ENCODE measurements at places on chromosomes 5 and 9.

- H3K27me3 ChIP-seq, result no peaks in the 10 kb centered on the region
- H3K36me3 ChIP-seq, result no peaks in the 10 kb centered on the region
Observed at GRCh38 chr5:126359884-126360283, 63.3 kb upstream of the GRAMD2B start.

DNA sequence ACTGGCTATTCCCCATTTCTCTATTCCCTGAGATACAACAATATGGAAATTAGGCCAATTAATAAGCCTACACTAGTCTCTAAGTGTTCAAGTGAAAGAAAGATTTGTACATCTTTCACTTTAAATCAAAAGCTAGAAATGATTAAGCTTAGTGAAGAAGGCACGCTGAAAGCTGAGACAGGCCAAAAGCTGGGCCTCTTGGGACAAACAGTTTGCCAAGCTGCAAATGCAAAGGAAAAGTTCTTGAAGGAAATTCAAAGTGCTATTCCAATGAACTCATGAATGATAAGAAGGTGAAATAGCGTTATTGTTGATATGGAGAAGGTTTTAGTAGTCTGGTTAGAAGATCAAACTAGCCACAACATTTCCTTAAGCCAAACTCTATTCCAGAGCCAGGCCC lies 256.2 kb downstream of the ZSWIM6 start:
- no peaks in the 10 kb centered on the region for H3K27me3 ChIP-seq
- no peak for DNase-seq
- no peaks in the 10 kb centered on the region for H3K4me1 ChIP-seq
- no peak overlapping the region for H3K4me3 ChIP-seq
- H3K27ac ChIP-seq, result no peak overlapping the region
- no peaks in the 10 kb centered on the region for H3K36me3 ChIP-seq

GRCh38 chr5:145130996-145131395 lies 704.1 kb downstream of the PRELID2 start:
- H3K27ac ChIP-seq, result no peak overlapping the region
- no peaks in the 10 kb centered on the region for H3K27me3 ChIP-seq
- H3K4me1 ChIP-seq, result no peaks in the 10 kb centered on the region

DNA sequence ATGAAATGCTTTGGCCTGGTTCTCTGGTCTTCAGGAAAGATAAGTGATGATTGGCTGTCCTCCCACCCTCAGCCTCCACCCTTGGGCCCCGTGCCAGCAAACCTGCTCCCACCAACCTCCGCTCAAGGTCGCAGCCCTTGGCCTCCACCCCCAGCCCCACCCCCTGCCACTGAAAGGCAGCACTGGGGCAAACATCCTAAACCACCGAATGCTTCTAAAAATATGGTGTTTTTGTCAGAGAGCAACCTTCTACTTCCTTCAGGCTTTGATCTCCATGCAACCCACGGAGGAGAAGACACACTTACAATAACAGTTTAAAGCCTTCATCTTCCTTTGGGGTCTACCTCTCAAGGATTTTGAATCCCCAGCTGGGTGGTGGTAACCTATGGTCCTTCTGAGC lies 24.0 kb upstream of the TCF7 start:
- H3K4me1 ChIP-seq, result no peaks in the 10 kb centered on the region
- H3K27ac ChIP-seq, result no peak overlapping the region

DNA sequence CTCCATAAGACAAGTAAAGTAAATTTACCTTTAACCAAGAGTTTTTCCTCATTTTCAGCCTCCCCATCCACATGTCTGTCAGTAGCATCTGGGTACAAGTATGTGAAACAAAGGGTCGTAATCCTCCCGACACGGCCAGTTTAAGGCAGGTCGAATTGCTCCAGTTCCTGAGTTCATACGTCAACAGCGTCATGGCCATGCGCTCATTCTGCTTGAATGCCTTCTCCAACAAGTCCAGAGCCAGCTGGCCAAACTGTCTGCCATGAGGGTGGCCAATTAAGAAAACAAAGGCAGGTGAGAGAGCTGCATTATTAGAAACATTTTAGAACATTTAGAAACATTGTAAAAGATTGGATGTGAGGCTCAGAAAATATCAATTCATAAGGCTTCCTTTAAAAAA lies 87.5 kb downstream of the TRPM6 start:
- H3K4me3 ChIP-seq, result no peak overlapping the region
- DNase-seq, result no peak
- no peak overlapping the region for H3K27ac ChIP-seq
- H3K4me1 ChIP-seq, result no peaks in the 10 kb centered on the region
- no peaks in the 10 kb centered on the region for H3K27me3 ChIP-seq
- no peaks in the 10 kb centered on the region for H3K36me3 ChIP-seq

DNA sequence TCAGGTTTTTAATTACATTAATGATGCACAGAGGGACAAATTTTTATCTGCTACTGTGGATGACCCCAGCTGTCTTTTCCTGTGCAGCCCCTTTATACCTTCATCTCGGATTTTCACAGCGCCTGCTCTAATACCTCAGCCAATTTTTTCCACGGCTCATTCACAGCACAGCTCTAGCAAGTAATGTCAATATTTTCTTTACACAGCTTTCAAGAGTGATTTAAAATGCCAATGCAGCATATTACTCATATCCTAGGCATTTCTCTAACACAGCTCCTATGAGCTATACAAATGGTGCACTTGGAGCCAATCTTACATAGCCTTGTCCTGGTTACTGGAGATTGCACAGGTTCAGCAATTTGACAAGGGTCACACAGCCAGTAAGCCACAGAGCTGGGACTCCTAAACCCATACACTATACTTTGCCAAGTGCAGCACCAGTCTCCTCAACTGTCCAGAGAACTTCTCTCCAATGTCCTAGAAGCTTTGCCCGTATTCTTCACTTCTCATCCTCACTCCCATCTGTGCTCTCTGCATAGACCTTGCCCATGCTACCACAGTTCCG lies 661.8 kb downstream of the DTWD2 start:
- H3K27me3 ChIP-seq, result no peaks in the 10 kb centered on the region
- H3K4me3 ChIP-seq, result no peak overlapping the region
- no peak for DNase-seq
- H3K27ac ChIP-seq, result no peak overlapping the region
- H3K4me1 ChIP-seq, result no peaks in the 10 kb centered on the region

DNA sequence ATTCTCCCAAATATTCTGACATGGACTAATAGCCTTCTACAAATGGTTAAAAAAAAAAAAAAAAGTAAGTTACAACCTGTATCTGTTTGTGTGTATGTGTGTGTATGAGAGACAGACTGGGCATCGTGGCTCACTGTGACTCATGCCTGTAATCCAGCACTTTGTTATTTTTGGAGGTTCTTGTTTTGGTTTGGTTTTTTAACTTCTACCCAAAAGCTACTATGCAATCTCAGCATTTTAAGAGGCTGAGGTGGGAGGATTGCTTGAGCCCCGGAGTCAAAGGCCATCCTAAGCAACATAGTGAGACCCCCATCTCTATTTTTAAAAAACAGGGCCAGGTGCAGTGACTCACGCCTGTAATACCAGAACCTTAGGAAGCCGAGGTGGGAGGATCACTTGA lies 17.6 kb upstream of the HAVCR1 start:
- no peak for DNase-seq
- H3K27me3 ChIP-seq, result no peaks in the 10 kb centered on the region
- no peaks in the 10 kb centered on the region for H3K36me3 ChIP-seq

All from suprapubic skin (tissue), 4 donors.